ENCODE measurements at places on chromosomes 2 and 18. TPM values are rescaled to one million over a fixed set of nuclear protein-coding genes. Genes with fewer than 3 reads are reported as not detected.

SIX3 gene
- not detected for total RNA-seq

STAMBP gene
- total RNA-seq = 32.5 TPM

MTA3 gene
- 42.4 TPM for total RNA-seq

CTDSP1 gene
- total RNA-seq = 195 TPM

Data from T-cell (primary cell).